MM.1S (cell line): ENCODE measurements at places on chromosomes 3 and 15.
A peak's percentile ranks its signal among the peaks of the same experiment; 100 is the strongest.

DNA sequence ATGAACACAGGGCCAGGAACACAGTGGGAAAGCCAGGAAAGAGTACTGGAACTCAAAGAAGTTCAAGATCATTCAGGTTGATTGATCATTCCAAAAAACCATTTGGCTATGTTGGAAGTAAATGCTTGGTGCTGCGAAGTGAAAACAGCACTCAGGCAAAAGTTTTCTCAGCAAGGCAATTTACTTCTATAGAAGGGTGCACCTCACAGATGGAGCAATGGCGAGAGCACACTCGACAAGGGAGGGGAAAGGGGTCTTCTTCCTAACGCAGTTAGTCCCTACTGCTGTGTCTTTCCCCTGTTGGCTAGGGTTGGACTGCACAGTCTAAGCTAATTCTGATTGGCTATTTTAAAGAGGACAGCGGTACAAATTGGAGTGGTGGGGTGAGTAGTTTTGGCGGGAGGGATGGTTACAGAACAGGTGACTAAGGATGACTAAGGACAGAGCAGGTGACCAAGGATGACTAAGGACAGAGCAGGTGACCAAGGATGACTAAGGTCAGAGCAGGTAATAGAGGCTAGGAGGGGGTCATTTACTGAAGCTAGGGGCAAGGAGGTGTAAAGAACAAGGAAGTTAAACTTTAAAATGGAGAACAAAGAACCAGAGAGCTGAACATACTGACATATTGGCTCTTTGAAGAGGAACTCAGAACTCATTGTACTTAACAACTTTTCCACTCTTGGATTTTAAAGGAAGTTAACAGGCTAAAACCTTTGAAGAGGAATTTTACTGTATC, 43.3 kb downstream of the HOMER2 start:
- no peak for DNase-seq

DNA sequence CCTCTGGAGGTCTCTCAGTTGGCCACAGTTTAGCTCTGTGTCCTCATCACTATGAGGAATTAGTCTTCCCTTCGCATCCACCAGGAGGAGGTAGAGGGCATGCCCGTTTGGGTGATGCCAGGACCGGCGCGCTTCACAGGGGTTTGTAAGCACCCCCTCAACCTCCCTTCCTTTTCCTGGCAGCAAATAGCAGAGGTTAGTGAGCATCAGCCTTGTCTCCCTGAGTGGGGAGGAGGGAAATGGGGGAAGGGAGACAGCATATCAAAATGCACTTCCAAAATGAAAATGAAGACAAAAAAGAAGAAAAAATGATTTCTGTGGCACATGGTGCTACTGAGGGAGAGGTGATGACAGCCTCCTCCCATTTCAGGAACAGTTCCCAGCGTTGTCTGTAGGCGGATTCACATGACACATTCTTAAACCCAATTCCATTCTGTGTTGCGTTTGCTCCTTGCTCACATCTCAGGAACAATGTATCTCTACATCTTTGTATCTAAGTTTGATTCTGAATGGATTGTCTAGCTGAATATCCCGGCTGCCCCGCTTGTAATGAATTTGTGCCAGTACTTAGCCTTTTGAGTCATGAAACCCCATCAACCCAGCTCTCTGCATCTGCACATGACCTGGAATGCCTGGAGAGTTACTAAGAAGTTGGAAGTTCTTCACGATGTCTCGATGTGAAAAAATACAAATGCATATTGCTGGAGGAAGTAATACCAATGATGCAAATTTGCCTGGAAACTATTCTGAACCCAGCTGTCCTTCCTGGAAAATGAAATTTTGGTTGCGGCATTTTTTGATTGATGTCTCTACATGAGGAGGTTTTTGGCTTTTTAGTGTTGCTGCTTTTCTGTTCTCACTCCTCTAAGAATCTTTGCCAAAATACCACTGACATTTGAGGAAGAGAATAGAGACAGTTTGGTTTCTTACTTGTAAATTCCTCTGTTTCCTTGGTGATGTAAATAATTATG, 45.2 kb downstream of the TYRO3 start:
- peak; percentile 68 for DNase-seq

GRCh38 chr3:31102196-31102879, 207.9 kb upstream of the GADL1 start:
- DNase-seq: no peak

GRCh38 chr3:156639414-156640023, 34.9 kb upstream of the TIPARP start:
- DNase-seq: no peak

DNA sequence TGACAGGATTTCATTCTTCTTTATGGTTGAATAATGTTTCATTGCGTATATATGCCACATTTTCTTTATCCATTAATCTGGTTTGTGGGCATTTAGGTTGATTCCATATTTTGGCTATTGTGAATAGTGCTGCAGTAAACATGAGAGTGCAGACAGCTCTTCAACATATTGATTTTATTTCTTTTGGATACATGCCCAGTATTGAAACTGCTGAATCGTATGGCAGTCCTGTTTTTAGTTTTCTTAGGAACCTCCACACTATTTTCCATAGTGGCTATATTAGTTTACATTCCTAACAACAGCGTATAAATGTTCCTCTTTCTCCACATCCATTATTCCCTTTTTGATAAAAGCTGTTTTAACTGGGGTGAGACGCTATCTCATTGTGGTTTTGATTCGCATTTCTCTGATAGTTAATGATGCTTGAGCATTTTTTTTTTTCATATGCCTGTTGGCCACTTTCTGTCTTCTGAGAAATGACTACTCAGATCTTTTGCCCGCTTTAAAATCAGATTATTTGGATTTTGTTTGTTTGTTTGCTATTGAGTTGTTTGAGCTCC, 21.7 kb downstream of the AQP9 start:
- DNase-seq: no peak

GRCh38 chr3:142027735-142028134, 121.6 kb downstream of the TFDP2 start:
- peak; percentile 22 for DNase-seq

GRCh38 chr3:28824316-28824715, 456.6 kb upstream of the RBMS3 start:
- DNase-seq: no peak

- no peak for DNase-seq
Observed at GRCh38 chr15:71332431-71333004, 217.2 kb downstream of the THSD4 start.

- DNase-seq: no peak
Observed at GRCh38 chr3:179973931-179974361, 62.8 kb downstream of the PEX5L start.

DNA sequence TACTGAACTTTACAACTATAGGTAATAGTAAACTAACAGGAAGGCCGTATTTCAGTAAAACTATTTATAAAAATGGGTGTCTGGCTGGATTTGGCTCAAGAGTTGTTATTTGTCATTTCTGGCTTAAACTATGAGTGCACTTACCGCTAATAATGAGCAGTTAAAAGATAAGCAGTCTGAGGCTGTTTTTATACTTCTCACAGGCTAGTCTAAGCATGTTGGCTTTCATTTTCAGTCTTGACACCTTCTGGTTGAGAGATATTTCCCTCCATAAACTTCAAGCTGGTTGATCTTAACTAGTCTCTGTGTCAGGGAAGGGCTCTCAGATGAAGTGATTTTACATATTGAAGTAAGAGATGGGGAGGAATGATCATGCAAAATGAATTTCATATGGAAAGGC, 96.1 kb downstream of the RSRC1 start:
- DNase-seq: no peak

- DNase-seq: no peak
Observed at GRCh38 chr3:23575697-23576096, 230.1 kb upstream of the UBE2E1 start.

DNA sequence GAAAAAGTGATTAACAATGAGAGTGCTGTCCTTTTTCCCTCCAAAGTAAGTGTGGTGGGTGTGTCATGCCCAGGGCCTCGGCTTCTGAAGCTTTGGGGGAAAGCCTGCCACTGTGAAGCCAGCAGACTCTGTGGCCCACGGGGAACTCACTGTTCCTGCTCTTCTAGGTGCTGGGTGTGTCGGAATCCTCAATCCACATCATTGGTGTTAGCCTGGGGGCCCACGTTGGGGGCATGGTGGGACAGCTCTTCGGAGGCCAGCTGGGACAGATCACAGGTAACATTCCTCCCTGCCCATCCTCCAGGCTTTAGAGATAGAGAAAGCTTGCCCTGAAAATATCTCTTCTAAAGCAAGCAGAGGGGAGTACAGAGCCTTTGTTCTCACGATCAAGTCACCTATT, 11.6 kb downstream of the PLA1A start:
- DNase-seq: no peak

DNA sequence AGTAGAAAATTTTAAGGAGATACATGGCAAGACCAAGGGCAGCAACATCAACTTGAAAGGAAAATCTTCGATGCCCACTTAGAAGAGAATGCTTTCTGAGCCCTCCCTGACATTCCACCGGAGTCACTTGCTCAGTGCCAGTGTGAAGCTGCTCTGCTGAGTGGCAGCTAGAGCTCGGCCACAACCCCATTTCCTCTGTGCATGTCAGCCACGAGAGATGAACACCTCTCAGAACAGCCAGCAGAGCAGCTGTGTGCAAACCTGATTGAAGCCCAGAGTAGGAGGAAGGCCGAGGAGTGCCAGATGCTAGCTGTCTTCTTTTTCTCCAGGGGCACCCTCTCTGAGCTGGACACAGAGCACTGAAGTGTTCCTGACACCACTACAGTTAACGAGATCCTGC, 12.2 kb downstream of the TARS3 start:
- no peak for DNase-seq

DNA sequence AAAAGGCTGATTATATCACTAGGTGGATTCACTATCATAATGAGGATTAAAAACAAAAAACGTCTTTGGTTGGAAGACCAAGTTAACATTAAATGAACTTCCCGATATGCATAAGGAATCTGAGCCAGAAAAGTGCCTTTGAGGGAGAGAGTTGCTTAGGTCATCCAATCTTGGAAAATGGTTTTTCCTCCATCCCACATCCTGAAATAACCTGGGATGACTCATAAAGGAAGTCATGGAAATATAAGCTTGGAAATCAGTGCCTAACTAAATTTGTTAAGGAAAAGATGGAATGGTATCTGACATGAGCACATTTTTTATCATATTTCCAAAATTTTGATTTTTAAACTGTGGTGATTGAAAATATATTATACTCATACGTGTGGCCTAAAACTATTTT, 66.0 kb downstream of the KBTBD8 start:
- DNase-seq: no peak

DNA sequence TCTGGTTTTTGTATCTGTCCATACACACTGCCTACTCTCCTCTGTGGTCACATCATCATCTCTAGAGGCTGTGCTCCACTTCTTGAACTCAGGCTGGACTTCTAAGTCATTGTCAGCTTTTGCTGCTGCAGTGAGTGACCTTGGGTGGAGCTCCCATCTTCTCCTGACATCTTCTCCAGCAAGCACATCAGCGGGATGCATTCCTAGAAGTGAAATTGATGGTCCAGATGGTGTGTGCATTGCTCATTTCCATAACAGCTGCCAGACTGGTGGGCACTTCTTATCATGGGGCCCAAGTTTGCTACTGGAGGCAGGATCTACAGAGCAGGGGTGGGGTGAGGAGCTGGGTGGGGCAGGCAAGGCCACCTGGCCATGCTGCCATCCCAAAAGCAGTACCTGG, 109.9 kb downstream of the DNAJB8 start:
- DNase-seq: no peak

GRCh38 chr3:198092276-198092675, 132.3 kb downstream of the LMLN start:
- DNase-seq: no peak

GRCh38 chr3:120682095-120682681, at the start of gene HGD:
Gene HGD, minus strand, starts transcription at chr3:120682239. Its CDS starts 128 bp downstream, at chr3:120682111.
- DNase-seq: no peak

GRCh38 chr15:91861223-91861622, 7.7 kb downstream of the SLCO3A1 start:
- DNase-seq: no peak

DNA sequence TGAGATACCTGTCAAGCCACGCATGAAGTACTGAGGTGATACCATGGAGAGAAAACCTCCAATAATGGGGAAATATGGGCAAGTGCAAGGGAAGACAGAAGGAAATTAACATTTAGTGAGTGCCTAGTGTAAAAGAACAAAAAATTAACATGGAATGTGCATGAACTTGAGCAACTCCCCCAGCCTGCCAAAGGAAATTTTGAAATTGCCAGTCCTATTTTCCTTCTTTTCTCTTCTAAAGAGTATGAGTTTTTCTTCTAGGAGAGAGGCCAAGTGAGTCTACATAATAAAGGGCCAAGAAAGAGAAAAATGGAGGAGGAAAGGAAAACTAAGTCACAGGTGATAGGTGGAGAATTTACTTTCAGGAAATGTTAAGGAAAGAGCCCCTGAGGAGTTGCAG, 602.4 kb upstream of the MDFIC2 start:
- DNase-seq: no peak

- DNase-seq: no peak
Observed at GRCh38 chr3:141330718-141331376, 37.5 kb upstream of the ZBTB38 start.

DNA sequence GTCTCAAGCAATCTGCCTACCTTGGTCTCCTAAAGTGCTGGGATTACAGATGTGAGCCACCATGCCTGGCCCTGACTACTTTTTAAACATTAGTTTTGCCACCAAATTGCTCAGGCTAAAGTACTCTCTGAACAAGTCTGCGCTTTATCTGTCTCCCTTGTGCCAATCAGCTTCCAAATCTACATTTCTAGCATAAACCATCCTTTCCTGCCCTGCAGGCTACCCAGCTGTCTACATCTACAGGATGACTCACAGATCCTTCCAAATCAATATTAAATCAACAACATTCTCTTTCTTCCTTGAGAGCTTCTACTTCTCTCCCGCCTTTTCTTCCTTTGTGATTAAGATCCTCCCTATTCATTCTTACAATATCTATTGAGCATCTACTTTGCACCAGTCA, 16.0 kb upstream of the ATOSA start:
- no peak for DNase-seq

GRCh38 chr3:56197991-56198390, 270.3 kb downstream of the ERC2 start:
- no peak for DNase-seq

DNA sequence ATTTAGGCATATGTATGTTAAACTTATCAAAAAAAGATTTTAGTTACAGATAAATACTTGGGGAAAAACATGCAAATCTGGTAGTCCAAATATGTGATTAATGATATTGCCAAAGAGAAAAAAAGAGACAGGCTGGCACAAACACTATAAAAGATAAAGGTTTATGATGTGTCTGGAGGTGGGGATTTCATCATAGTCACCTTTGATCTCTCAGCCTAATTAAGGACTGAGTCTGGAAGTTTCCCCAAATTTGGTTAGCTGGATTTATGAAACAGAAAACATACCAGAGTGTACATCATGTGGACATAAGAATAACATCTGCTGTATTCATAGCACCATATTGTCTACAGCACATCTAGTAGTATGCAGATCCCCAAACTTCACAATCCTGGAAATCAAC, 157.0 kb downstream of the FGF12 start:
- DNase-seq: no peak

GRCh38 chr3:188573956-188574355, 420.0 kb downstream of the LPP start:
- no peak for DNase-seq

- DNase-seq: no peak
Observed at GRCh38 chr3:13162549-13163320, 89.5 kb upstream of the IQSEC1 start.
